ENCODE measurements at places on chromosomes 16 and 17.

- no peak for DNase-seq
These were observed 15.9 kb downstream of the JPH3 start for GRCh38 chr16:87618216-87618615.

- no peak for DNase-seq
These were observed 171.1 kb downstream of the CDH11 start for GRCh38 chr16:64950731-64951130.

DNA sequence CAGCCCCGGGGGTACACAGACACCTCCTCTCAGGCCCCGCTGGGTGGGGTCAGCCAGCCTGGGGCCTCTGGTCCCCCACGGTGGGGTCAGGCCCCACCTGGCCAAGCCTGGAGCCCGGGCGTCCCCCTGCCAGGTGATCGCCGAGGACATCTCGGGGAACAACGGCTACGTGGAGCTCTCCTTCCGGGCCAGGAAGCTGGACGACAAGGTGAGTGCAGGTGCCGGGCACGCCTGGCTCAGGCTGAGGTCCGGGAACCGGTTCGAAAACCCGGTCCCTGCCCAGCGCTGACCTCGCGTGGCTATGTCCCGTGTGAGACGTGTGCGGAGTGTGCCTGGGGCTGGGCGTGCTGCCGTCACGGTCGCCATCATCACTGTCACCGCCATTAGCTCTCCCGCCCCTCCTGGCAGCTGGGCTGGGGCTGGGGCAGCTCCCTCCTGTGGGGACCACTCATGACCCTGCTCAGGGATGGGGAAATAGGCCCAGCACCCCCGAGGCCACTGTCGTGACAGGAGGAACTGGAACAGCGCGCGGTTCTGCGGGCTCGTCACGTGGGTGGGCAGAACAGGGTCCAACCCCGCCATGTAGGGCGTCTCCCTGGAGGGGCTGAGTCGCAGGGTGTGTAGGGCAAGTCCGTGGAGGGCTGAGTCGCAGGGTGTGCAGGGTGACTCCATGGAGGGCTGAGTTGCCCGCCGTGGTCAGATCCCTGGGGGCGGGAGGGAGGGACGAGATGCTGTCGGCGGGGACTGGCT lies 8.5 kb downstream of the CPNE7 start:
- no peak for DNase-seq

GRCh38 chr17:76930107-76930506 lies 61.9 kb downstream of the MGAT5B start:
- DNase-seq = no peak

DNA sequence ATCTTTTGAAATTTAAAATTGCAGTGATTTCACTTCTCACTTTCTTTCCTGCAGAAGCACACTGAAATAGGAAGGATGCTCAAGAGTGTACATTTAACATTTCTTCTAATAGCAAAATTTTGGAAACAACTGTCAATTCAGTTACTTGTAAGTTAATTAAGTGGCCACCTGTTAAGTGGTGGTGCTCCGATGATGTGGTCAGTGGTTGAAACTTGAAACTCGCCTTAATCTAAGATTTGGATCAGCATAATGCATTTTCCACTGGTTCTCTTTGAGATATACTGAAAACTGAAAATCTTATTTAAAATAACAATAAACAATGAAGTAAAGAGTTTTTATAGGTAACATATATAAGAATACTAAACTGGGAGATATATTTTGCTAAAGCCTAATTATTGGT lies 7.0 kb upstream of the MYH8 start:
- no peak for DNase-seq

DNA sequence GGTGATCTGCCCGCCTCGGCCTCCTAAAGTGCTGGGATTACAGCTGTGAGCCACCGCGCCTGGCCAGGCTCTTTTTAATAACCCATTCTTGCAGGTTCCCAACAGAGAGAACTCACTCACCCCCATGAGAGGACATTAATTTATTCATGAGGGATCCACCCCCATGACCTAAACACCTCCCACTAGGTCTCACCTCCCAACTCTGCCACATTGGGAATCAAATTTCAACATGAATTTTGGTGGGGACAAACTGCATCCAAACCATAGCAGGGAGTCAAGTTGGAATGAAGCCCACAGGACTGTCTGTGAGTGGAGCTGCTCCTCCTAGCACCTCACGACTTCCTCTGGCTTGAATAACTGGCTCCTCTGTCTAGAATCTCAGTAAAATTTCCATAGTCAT lies 85.5 kb downstream of the WWP2 start:
- DNase-seq = no peak

DNA sequence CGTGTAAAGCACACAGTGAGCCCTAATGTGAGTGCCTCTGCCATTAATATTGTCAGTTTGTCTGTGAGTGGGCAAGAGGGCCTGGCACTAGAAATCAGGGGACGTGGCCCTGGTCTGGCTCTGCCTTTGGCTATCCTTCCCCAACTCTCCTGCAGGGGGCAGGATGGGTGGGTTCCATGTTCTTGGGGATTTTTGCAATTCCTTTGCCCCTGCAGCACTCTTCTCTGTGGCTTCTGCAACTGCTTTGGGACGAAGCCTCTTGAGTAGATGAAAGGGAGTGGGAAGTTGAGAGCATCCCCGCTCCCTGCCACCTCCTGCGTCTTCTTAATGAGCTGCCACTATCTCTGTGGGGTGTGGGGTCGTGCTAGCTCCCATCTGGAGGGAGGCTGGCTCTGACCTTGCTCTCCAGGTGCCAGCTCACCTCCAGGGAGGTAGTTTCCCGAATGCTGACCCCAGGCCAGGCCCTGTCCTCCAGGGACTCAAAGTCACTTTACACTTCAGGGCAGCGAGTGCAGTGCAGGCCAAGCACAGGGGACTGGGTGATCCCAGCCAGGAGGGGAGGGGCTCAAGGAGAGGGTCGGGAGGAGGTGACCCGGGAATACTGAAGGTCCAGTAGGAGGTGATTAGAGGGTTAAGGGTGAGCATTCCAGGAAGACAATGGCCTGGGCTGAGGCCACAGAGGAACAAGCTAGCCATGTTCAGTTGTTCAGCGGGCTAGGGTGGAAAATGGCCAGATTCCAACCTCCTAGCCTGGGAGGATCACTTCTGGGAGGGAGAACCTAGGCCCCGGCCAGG lies 121.0 kb upstream of the NLRP1 start:
- DNase-seq = peak; percentile 74

- DNase-seq = no peak
These were observed 32.6 kb downstream of the CNTNAP4 start for GRCh38 chr16:76309639-76310335.

- DNase-seq = no peak
These were observed 13.2 kb upstream of the NAGLU start for GRCh38 chr17:42522798-42523278.

DNA sequence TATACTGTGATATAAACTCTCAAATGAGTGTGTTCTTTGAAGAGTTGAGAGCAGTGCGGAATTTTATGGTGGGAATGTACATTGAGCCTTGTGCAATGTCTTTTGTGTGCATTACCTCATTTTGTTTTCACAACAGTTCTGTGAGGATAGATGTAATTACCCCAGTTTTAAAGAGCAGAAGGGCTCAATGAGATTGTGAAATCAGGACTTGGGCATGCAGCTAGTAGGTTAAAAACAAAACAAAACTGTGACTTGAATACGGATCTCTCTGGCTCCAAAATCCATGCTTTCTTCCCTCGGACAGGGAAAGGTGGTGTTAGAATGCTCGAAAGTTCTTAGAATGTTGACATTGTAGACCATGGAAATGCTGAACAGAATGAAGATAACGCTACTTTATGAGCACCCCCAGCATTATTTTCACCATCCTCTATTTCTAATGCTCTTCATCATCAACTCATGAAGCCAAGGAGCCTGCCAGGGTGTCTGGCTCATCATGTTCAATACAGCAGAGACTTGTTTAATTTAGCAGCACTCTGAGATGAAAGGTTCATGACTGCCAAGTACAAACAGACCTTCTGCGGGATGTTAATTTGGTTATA lies 17.1 kb downstream of the MRTFB start:
- DNase-seq = no peak

- no peak for DNase-seq
These were observed 17.4 kb upstream of the BRD7 start for GRCh38 chr16:50386139-50386538.

GRCh38 chr17:1709971-1710806 lies at the start of gene TLCD2:
TSS of gene TLCD2 (minus strand) at chr17:1710377. CDS start at chr17:1710242, 135 bp downstream.
- peak; percentile 73 for DNase-seq

GRCh38 chr17:1006054-1006453 lies 9.1 kb downstream of the TIMM22 start:
- DNase-seq = no peak

- DNase-seq = no peak
These were observed 70.9 kb upstream of the GSE1 start for GRCh38 chr16:85541980-85542900.

DNA sequence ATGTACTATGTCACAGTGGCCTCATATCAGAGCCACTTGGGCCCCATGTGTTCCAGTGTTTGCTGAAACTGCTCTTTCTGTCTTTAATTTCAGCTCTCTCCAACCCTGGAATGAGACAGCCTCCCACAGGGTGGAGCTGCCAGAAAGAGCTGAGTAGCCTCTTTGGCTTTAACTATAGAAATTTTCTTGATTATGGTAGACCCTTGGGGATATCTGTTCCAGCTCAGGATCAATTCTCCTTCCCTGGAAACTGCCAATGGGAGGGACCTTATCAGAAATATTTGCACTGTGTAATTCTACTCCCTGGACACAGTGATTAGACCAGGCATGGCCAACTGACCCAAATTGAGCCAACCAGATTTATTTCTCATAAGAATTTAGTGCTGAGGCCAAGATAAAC lies 39.0 kb upstream of the KDM8 start:
- DNase-seq = no peak

GRCh38 chr17:57010487-57010886 lies 32.6 kb downstream of the SCPEP1 start:
- no peak for DNase-seq

GRCh38 chr17:64736804-64737492 lies 74.8 kb upstream of the SMURF2 start:
- DNase-seq = peak; percentile 56

DNA sequence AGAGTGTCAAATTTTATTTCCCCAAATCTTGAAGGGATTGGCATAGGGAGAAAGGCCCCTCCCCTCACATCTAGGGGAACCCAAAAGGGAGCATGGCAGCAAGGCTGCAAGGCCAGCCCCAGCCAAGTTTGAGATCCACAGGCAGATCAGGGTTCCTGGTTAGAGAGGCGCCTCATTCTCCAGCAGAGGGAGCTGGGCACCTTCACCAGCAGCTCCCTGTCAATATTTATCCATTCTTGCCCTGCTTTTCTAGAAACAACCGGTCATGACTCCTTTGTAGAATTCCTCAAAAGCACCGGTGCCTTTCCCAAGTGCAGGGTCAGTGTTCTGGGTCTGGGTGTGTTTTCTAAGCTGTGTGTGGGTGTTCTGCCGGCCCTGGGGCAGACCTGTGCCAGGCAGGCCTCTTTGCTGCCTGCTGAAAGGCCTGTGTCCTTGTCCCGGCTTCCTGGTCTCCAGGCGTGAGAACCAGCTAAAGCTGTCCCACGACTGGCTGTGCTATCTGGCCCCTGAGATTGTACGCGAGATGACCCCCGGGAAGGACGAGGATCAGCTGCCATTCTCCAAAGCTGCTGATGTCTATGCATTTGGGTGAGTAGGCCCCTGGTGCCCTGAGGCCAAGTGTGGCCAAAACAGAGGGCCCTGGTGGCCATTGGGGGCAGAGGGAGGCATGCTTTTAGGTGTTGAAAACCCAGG lies 21.2 kb upstream of the LGALS9 start:
- peak; percentile 50 for DNase-seq

DNA sequence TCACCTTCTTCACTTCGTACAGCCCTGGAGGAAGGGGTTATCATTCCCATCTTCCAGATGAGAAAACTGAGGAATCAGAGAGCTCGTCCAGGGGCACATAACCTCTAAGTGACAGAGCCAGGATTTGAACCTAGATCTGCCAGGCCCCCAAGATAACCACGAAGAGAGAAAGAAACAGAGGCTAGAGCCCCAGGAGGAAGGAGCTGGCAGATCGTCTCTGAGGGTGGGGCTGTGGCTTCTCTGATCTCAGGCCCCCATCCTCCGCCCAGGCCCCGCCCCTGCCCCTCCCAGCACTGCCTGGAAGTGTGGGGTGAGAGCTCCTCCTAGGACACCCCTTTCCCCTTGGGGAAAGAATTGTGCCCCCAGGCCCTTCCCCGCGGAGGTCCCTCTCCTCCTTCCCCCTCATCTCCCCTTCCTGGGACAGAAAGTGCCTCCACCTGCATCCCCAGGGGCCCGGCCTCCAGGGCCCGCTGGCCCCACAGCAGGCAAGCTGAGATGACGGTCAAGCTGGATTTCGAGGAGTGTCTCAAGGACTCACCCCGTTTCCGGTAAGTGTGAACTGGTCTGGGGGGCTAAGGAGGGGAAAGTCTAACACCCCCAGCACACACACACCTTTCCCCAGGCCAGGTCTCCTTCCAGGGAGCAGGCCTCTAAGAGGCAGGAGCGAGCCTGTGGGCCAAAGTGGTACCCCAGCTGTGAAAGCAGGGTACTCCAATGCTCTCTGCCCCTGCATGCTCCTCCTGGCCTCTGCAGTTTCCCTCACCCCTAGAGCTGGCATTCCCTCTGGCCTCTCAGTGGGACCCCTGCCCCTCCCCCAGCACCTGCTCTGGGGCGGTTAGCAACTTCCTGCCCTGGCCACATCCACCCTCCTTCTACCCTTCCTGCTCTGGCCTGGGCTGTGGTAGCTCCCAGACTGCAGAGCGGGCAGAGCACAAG lies at the start of gene ACAP1:
Gene ACAP1 (plus strand): TSS at position 290 of the 936 bp plus-strand sequence. CDS start 206 bp downstream, at position 496.
- DNase-seq = peak; percentile 78

DNA sequence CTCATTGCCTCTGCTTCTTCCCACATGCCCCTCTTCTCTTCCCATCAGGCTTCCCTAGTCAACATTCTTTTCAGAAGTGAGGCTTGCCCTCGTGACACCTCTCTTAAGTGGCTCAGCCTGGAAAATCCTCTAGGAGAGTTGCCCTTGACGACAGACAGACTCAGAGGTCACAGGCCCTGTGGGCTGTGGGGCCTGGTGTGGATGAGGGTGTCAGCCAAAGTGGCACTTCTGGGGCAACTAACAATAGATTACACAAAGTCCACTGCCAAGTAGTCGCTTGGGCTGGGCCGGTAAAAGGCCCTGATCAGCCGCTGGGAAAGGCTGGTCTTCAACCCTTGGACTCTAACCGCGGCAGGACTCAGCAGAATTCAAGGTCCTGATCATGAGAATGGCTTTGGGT lies 33.7 kb upstream of the METTL16 start:
- DNase-seq = no peak

DNA sequence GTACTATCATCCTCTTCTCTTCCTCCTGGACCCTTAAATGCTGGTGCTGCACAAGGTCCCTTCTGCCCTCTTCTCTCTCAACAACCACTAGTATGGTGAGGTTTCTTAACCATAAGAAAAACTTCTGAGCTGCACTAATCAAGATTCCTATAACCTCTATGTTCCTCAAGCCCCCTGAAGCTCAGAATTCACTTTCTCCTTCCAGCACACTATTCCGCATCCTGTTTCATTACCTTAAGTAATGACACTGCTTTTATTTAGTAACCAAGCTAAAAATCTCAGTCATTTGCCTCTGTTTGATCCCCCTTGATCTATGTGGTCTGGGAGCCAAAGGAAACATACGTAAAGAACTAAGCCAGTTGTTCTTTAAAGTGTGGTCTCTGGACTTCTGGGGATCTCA lies 20.1 kb downstream of the KANSL1 start:
- no peak for DNase-seq

GRCh38 chr17:36631022-36631421 lies 29.6 kb downstream of the MRM1 start:
- no peak for DNase-seq

GRCh38 chr17:76263896-76264295 lies 1.3 kb upstream of the UBALD2 start:
- DNase-seq = no peak
